NT2/D1 (cell line): ENCODE measurements at places on chromosomes 1 and 21.

DNA sequence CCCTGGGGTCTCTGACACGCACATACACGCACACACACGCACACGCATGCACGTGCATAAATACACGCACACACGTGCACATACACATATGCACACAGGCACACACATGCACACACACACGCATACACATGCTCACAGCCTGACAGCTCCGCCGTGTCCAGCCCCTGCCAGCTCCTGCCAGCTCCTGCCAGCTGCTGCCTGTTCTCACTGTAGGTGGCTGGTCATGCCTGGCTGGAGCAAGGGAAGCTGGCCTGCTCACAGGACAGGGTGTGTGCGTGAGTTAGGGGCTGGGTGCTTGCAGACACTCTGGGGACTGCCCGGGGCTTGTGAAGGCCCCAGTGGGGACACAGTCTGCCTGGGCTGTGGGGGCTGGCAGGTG lies 4.9 kb downstream of the PLCH2 start:
- no peak for DNase-seq

DNA sequence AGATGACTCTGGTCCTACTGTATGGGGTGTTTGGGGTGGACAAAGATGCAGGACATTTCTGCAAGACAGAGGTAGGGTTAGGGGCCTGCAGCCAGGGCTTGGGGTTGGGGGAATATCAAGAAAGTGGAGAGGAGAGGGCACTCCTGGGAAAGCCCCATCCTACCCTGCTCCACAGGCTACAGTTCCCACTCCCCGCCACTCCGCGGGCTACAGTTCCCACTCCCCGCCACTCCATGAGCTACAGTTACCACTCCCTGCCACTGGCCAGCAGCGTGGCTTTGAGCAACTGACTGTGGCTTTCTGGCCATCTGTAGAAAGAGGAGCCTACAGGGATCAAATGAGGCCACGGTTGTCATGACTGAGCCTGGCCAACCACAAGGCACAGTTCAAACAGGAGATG lies 93.8 kb upstream of the GRIK3 start:
- no peak for DNase-seq

GRCh38 chr1:107936498-107937481 lies 28.2 kb downstream of the VAV3 start:
- DNase-seq: peak; percentile 71

DNA sequence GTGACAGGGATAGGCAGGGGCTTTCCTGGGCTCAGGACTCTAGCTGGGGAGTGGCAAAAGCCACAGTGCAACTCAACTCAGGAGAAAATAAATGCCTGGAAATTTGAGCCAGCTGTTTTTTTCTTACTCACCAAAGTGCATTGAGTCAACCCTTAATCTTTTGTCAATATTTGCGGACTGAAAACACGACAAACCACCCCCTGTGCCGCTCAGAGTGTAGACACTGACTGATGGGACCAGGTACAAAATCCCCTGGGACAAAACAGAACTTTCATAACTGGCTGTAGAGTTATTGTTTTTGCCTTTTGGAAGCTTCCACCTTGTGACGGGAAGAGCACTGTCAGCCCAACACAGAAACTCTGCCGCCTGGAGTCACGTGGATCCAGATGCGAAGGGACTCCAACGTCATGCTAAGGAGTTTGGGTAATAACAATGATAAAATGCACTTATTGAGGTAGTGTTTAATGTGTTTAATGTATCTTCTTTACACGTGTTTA lies 164.6 kb downstream of the PLPP3 start:
- no peak for DNase-seq

- DNase-seq: no peak
Observed at GRCh38 chr1:66357478-66358197, 176.3 kb upstream of the SGIP1 start.

DNA sequence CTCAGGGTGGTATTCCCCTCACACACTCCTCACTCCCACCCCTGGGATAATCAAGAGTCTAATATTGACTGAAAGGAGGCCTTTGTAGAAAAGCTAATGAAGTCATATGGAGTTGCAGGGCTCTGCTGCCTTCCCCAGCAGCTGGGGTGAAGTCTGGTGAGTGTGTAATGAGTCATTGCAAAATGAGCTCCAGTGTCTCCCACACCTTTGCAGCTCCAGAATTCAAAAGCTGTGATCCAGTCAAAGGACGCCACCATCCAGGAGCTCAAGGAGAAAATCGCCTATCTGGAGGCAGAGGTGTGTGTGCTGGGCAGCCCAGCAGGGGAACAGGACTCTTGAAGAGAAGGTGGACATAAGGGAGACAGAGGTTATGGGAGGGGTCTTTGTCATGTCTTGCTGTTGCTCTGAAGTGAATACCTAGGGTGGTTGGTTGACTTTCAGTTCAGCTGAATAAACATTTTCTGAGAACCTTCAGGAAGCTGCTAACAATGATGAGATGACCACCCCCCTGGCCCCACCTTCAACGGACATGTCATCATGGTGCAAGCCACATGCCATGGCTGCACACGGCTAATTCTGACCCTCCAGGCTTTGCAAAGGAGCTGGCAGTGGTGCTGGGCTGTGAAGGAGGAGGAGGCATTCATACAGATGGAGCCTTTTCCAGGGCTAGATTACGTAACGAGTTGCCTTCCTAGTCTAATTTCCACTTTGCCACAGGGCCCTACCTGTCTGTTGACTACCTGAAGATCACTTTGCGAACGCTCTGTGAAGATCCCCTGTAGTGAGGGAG lies 32.2 kb upstream of the SNX27 start:
- DNase-seq: no peak

GRCh38 chr1:207648334-207649209 lies 3.6 kb downstream of the CR1L start:
- no peak for DNase-seq

DNA sequence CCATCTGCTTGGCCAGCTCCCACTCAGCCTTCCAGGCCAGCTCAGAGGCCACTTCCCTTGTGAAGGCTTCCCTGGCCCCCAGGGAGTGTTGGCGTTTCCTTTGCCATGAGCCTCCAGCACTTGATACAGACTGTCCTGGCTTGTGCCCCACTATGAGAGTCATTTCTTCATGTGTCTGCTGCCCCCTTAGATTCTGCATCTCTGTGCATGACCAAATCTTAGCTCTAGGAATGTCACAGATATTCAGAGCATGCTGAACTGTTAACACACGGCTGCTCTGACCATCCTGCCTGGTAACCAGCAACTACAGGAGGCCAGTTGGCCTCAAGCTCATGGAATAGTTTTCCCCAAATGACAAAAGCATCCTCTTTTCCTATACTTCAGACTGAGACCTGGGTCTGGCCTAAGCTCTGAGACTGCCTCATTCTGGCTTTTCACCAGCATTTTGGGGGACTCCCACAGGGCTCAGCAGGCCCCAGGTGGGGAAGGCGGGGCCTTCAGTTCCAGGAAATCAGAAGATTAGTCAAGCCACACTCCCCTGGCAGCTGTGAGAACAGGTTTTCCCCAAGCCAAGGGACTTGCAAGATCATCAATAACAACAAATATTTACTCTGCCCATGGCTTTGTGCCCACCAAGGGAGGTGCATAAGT lies 182.6 kb upstream of the EDN2 start:
- no peak for DNase-seq

DNA sequence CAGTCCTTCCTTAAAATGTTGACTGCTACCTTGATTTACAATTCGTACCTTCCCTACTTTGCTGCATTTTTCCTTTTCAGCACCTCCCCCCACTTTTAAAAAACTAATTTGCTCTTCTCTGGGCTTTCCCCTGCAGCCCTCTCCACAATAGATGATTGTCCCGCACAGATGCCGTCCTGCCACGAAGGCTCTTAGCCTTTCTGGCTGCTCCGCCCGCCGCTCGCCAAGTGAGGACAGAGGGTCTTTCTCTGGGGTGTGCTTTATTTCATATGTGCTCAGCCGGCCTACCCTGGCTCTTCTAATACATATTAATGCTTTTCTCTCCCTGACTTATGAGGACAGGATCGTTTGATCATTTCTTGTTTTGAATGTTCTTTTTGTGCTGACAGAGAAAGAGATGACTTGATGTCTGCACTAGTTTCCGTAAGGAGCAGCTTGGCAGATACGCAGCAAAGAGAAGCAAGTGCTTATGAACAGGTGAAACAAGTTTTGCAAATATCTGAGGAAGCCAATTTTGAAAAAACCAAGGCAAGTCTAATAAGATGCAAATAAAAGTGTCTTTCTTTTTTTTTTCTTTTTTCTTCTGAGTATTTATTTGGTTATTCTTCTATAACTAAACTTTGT lies 60.6 kb downstream of the SDCCAG8 start:
- peak; percentile 23 for DNase-seq

GRCh38 chr1:211066781-211067384 lies 67.1 kb downstream of the KCNH1 start:
- no peak for DNase-seq

- DNase-seq: no peak
Observed at GRCh38 chr1:103492003-103492625, 33.4 kb upstream of the RNPC3 start.

- DNase-seq: no peak
Observed at GRCh38 chr1:182756423-182756822, 33.1 kb upstream of the NPL start.

- DNase-seq: no peak
Observed at GRCh38 chr1:111216751-111217150, 10.8 kb upstream of the CHI3L2 start.

GRCh38 chr1:56676571-56677035 lies 31.5 kb downstream of the PRKAA2 start:
- no peak for DNase-seq

DNA sequence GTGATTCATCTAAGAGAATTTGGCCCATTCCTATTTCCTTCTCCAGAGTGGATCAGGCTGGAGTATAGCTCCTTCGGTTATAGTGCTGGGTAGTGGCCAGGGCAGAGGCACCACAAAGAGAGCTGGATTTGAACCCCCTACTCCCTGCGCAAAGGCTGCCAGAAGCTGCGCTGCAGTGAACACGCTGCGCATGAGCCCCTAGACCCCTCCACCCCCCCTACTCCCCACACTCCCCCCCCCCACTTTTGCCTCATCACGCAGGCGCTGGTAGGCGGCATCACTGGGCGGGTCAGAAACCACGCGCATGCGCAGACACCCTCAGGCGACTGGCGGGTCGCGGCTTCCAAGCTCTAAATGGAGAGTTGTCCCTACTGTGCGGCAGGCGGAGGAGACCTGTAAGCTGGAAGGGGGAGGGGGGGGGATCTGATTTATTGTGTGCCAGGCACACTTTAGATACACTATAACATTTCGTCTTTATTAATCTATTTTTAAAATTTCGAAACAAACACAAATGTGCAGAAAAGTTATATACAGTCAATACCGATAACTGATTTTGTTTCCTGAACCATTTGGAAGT lies 38.7 kb upstream of the HMGN1 start:
- DNase-seq: peak; percentile 98

- DNase-seq: no peak
Observed at GRCh38 chr1:205199090-205199930, 12.2 kb downstream of the DSTYK start.

GRCh38 chr1:194734970-194735369 lies 1548.6 kb upstream of the B3GALT2 start:
- no peak for DNase-seq

- no peak for DNase-seq
Observed at GRCh38 chr1:192256674-192257334, 60.0 kb upstream of the RGS21 start.

DNA sequence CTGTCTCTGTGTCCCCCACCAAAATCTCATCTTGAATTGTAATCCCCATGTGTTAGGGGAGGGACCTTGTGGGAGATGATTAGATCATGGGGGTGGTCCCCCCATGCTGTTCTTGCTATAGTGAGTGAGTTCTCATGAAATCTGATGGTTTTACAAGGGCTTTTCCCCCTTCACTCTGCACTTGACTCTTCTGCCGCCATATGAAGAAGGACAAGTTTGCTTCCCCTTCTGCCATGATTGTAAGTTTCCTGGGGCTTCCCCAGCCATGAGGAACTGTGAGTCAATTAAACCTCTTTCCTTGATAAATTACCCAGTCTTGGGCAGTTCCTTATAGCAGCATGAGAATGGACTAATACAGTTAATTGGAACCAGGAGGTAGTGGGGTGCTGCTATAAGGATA lies 137.1 kb upstream of the RAB4A start:
- no peak for DNase-seq

- DNase-seq: peak; percentile 94
Observed at GRCh38 chr1:203216274-203217138, 13.0 kb downstream of the CHIT1 start.

- no peak for DNase-seq
Observed at GRCh38 chr1:31382379-31382989, 9.6 kb upstream of the FABP3 start.

- DNase-seq: no peak
Observed at GRCh38 chr1:240031414-240031813, 60.3 kb upstream of the FMN2 start.

GRCh38 chr1:6462412-6463119 lies 3.4 kb downstream of the TNFRSF25 start:
- no peak for DNase-seq

GRCh38 chr1:93433407-93433961 lies 14.4 kb upstream of the FNBP1L start:
- no peak for DNase-seq

GRCh38 chr1:4310396-4310923 lies 343.9 kb upstream of the AJAP1 start:
- no peak for DNase-seq

DNA sequence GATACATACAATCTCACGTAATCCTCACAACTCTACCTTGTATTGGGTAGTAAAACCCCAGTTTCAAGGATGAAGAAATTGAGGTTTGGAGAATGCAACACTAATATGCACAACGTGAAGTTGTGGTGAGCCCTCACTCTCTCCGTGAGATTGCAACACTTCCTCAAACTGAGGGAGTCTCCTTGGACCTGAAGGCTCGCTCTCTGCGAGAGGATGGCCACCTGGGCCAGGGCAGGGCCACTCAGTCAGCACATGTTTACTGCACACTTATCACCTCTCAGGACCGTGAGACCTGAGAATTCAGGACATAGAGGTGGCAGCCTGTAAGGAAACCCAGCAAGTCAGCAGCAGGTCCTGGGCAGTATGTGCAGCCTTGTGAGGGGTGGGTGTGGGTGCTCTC lies 8.7 kb downstream of the SH3BP5L start:
- DNase-seq: no peak

- DNase-seq: peak; percentile 60
Observed at GRCh38 chr1:1779691-1780597, 1.7 kb upstream of the NADK start.

- peak; percentile 93 for DNase-seq
Observed at GRCh38 chr1:205255941-205256780, 28.4 kb downstream of the TMCC2 start.

DNA sequence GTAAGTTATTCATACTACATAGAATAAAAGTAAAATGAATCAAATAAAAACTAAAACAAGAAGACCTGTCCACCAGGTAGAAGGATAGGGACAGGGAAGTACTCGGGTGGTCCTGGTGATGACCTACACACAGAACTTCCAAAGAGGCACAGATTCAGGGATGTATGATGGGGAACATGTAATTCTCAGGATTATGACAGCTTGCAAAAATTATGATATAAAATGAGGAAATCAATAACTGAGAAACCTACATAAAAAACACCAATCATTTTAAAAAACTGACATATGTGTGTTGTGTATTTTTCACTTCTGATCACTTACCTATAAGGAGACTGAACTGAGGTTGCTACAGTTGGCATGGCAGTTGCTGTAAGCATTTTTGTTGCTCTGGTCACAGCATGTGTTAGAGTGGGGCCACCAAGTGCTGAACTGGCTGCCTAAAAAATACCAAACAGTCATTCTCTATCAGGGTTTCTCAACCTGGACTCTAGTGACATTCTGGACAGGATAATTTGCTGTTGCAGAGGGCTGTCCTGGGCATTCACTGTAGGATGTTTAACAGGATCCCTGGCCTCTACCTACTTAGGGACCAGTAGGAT lies 73.8 kb downstream of the USP24 start:
- DNase-seq: no peak
